ENCODE measurements at places on chromosomes 12 and 14. TPM values are rescaled to one million over a fixed set of nuclear protein-coding genes. Genes with fewer than 3 reads are reported as not detected.

GRCh38 chr12:116708826-116709756, 28.8 kb downstream of the SPRING1 start:
- peak; percentile 68 for DNase-seq

GRCh38 chr14:96274543-96274942, 18.5 kb downstream of the BDKRB1 start:
- no peak for DNase-seq

DNA sequence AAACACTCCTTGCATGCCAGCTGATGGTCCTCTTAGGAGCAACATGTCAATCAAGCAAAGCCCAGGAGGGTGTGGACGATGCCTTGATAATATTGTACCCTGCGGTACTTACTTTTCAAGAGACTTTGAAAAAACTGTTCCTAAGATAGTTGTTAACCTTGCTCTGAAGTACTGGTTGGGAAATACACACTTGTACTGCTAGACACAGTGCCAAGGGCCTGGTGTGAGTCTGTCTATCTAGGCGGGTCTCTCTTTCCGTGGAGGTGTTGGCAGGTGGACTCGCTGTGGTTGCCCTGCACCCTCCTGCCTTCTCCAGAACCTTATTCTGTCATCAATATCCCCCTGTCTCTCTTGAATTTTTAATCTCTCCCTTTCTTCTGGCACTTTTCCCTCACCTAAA, 189.4 kb downstream of the NRXN3 start:
- DNase-seq, result no peak

RPS26 gene
- total RNA-seq, result 93.6 TPM

GRCh38 chr14:93081876-93082570, 33.7 kb downstream of the ITPK1 start:
- DNase-seq, result no peak

- no peak for DNase-seq
Observed at GRCh38 chr12:26109343-26109881, 15.4 kb downstream of the BHLHE41 start.

DNA sequence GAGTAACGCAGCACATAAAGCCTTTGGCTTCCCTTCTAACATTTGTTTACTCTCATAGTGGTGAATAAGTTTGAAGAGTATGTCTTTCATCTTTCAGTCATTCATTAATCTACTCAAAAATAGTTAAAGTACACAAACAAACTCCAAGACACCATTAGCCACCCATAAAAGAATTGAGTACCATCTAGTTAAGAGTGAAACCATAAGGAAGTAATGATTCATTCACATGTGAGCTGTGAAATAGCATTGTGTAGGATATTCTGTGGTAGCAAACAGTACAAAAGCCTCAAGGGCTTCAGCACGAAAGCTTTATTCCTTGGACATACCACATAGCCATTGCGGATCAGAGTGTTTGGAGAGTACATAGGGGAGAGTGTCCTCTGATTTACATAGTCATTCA, 13.9 kb downstream of the SYT1 start:
- DNase-seq, result no peak

DNA sequence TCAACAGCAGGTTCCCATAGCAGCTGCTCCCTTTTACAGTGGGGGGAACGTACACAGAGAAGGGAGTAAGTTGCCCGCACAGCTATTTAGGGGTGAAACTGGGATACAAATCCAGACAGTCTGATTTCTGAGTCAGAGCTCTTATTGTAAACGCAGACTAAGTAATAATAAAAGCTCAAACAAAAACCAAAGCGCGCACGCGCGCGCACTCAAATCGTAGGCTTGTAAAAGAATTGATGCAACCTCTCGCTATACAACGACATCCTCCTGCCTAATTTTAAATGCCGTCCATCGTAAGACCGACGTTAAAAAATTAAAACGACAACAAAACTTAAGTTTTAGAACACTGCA, 747 bp upstream of the DACT1 start:
- DNase-seq, result peak; percentile 73

GRCh38 chr12:6937481-6938352, 5.9 kb upstream of the RNU7-1 start:
- peak; percentile 94 for DNase-seq

DNA sequence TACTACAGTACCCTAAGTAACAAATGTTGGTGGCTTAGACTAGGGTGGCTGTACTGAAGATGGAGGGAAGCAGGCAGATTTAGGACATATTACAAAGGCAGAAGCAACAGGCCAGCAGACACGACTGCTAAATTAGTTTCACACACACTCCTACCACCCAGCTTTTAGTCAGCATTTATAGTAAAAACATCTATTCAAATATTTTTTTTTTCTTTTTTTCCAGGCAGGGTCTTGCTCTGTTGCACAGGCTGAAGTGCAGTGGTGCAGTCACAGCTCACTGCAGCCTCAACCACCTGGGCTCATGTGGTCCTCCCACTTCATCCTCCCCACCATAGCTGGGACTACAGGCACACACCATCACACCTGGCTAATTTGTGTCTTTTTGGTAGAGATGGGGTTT, 72.9 kb downstream of the CDK17 start:
- DNase-seq, result no peak

PGF gene
- total RNA-seq, result 12.4 TPM

GRCh38 chr14:23929822-23930294, 23.7 kb upstream of the DHRS4 start:
- peak; percentile 89 for DNase-seq

DNA sequence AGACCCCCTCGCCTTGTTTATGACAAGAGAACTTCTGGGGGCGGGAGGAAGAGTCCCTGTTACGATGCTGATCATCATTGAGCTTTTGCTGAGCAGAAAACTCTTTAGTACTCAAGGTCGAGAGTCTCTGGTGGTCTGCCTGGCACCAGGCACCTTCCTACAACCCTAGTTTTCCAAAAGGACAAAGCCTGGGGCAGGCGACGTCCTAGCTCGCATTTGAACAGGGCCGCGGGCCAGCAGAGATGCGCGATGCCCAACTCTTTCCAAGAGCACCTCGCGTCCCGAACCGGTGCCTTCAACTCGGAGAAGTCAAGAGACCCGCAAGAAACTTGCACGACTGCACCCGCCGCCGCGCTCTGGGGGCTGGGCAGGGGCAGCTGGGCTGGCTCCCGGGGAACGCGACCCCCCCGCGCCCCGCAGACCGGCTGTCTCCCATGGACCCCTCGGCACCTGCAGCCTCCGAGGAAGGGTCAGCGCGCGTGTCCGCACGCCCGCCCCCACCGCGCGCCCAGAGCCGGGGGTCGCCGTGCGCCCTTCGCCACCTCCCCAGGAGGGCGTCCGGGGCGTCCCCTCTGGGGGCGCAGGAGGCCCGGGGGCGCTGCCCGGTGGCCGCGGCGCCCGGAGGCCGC, 377 bp upstream of the BCL7A start:
- no peak for DNase-seq

- no peak for DNase-seq
Observed at GRCh38 chr12:12273291-12273957, 6.6 kb upstream of the LRP6 start.

- no peak for DNase-seq
Observed at GRCh38 chr12:112370199-112370598, 12.0 kb downstream of the HECTD4 start.

DNA sequence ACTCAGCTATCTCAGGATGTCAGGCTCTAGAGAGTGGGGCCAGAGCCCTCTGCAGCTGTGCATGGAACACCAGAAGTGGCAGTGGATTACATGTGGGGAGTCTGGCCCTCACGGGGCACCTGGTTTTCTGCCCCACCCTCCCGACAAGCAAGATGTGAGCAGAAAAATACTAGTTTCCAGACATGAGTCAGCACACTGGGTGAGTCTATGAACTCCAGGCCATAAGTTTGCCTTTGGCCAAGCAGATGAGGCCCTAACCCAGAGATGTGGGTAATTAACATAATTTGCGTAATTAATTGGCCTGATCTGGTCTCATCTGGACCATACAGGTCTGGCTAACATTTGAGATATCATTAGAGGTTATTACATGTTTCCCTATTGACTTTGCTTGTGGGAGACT, 37.7 kb upstream of the SLC24A4 start:
- DNase-seq, result no peak

PIWIL1 gene
- not detected for total RNA-seq

SSPN gene
- 119 TPM for total RNA-seq

- no peak for DNase-seq
Observed at GRCh38 chr12:111976291-111976690, 36.7 kb downstream of the TMEM116 start.

GRCh38 chr14:76894308-76894707, 68.1 kb downstream of the LRRC74A start:
- DNase-seq, result no peak

DNA sequence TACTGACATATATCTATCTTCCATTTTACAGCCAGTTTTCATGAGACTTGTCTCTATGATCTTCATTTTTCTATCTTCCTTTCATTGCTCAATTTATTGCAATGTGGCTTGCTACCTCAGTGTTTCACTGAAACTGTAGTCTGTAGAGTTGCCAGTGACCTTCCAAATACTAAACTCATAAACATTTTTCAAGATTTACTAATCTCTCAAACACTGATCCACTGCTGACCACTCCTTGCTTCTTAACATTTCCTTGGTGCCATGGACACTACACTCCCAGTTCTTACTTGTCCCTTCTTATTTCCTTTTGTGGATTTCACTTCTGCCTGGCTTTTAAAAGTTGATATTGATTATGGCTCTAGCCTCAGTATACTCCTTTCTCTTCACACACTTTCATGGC, 95.4 kb upstream of the SLCO1C1 start:
- DNase-seq, result no peak

DNA sequence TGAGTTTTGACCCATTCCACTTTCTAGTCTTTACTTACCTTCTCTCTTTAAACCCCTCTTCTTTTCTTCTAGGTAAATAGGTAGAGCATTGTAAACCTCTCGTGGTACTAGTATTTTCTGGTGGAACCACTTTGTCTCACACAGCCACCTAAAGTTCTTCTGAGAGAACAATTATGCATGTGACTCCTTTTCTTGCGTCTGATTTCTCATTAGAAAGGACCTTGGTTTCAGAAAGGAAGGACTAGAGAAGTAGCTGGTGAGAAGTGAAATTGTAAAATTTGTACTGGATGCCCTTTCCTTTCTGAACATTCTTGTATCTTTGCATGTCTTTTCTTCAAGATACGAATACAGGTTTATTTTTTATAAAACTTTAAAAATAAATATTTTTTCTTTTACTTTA, 99.0 kb downstream of the NUBPL start:
- DNase-seq, result no peak

DNA sequence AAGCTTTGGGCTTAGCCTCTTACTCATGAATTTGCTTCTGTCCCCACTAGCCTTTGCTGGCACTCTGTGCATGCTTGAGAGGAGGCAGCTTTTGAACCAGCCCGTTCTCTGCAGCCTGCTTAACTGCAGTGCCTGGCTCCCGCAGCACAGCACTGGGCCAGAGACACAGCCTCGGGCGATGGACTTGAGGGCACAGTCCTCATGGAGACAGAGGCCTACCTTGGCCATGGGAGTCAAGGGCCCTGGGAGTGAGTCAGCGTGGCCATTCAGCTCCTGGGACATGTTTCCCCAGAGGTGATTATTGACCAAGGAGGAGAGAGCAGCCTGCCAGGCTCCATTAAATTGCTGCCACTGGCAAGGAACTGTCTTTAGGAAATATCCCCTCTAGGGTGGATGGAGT, 93.5 kb downstream of the SMOC1 start:
- no peak for DNase-seq

CRACR2A gene
- 5.8 TPM for total RNA-seq

All from sciatic nerve (tissue), 2 donors.